ENCODE measurements at places on chromosomes 2 and 18. TPM values are rescaled to one million over a fixed set of nuclear protein-coding genes. Genes with fewer than 3 reads are reported as not detected.

GRCh38 chr2:85698184-85698879, 4.2 kb downstream of the GNLY start:
- DNase-seq = no peak

DNA sequence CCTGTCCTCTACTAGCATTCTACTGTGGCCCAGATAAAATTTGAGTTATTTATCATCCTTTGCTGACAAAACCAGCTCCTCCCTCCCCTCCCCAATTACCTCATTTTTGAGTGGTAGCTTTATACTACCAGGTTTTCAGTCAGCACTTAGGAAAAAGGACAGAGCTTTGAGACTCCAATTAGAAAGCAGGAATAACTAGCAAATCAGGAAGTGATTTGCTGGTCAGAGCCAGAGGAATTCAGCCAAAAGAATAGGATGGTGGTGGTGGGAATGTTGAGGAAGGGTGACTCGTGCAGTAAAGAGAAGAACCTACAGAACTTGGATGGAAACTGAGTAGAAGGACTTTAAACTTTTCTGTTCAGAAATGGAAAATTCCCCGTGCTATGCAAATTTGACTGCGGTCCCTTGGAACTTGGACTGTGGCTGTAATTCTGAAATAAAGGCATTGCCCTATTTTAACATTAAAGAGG, 3.7 kb downstream of the MYL12B start:
- DNase-seq = no peak

DNA sequence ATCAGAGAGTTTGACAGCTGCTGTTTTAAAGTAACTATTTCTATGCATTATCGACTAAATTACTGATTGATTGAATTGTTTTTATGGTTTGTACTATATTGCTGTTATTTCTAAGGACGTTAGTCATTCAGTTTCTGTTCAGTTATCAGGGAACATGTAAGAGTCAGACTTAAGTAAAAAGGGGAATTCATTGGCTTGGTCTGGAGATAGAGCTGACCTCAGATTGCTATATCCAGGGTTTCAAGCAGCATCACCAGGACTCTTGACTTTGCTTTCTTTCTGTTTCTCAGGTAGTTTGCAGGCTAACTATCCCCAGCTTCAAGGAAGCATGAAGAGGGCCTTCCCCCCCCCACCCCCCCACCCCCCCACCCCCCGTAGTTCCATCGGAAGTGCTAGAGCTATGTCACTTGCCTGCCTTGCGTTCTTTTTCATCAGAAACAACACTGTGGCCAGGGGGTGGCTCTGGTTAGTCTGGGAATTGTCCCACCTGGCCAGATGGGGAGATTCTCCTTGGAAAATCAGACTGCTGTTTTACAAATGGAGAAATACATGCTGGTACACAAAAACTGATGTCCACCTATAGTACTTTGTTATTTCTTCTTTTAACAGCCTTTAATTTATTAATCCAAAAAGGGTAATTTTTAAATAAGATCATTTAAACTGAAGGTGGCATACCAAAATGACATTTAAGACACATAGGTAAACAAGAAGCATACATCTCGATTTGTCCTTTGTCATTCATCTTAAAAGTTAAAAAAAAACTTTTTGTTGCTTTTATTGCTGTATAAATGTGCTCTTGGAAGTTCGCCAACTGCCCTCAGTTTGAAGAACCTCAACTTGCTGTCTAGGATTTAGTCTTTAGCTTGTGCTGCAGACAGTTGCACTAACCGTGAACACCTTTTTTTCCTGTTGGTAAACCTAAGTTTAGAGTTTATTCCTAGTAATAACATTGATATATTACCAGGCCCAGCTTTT, 9.4 kb downstream of the SMAD4 start:
- DNase-seq = no peak

- DNase-seq = no peak
Measured at GRCh38 chr2:140580532-140581151, 1550.2 kb downstream of the LRP1B start.

DNA sequence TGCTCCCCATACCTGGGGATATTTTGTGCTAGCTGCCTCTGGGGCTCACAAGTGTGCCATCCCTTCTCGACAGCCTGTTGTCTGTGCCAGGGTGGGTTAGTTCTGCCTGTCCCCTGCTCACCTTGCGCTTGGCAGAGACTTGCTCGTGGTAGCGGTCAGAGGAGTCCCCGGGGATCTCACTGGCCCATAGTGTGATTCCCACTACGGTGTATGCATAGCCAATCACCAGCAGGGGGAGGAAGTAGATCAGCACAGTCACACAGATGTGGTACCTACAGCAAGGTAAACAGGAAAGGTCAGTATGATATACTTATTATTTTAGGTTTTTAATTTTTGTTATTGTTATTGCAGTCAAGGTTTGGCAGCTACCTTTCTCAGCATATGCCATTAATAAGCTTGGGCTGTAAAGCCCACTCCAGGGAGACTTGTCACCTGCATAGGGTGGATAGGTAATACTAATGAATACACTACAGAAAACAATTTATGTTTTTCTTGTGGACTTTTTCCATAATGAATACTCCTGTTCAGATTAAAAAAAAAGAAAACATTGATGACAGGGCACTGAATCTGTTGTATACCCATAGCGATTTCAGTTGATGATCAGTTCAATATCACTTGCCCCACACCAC, 95.2 kb downstream of the POLE4 start:
- no peak for DNase-seq

The ANKRD29 gene
- polyA plus RNA-seq = 5.7 TPM

The CNTNAP5 gene
- polyA plus RNA-seq = 0.47 TPM
